ENCODE measurements at places on chromosomes 12 and 14. TPM values are rescaled to one million over a fixed set of nuclear protein-coding genes. Genes with fewer than 3 reads are reported as not detected.

DNA sequence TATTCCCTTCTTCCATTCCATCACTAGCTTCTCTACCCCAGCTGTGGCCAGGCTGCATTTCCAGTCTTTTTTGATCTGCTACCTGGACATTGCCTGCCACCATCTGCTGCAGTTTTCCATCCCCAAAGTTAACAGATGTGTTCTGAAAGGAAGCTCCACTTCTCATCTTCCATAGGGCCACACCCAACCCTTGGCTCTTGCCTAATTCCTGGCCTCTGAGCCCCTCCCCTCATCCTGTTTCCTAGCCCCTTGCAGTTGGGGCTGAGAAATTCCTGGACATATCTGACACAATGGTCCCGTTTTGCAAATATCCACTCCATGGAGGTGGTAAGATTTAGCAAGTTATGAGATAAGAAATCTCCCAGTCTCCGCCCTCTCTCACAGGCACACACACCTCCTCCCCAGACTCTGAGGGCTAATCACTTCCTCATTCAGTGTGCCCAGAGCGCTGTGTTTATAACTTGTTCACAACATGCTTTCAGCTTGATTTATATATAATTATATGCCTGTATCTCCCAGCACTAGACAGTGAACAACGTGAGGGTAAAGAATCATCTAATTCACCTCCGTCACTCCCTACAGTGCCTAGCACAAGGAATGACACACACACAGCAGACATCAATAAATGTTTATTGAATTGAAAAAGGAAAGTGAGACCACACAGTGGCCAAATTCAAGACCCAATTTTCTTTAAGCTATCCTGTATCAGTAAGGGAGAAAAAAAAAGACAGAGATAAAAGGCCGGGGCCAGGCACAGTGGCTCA, 13.4 kb downstream of the SMUG1 start:
- DNase-seq: no peak

DNA sequence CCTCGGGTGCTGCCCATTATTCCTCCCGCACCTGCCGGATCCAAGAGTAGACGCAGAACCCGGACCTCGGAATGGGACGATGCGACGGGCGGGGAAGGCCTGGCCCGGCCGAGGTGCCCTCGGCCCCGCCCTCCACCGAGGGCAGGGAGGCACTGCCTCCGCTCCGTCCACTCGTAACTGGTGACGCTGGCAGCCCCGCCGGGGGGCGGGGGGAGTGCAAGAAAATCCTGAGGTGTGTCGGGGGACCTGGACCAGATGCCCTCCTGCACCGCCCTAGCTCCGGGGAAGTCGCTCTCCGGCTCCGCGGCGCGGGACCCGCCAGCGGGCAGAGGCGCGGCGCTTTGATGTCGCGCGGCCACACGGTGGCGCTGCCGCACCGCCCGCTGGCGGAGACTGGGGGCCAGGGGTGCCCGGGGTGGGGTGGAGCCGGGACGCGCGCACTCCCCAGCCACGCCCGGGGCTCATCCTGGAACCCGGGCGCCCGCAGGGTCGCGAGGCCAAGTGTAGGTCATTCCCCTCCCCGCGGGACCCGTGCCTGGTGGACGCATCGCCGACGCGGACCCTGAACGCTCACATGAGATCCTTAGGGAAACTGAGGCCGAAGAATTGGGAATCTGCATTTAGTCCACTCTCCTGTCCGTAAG, 202.8 kb downstream of the TTC8 start:
- DNase-seq: peak; percentile 69

GRCh38 chr12:75951399-75952278, 79.9 kb downstream of the PHLDA1 start:
- DNase-seq: peak; percentile 60

GRCh38 chr14:93002851-93003298, 79.9 kb downstream of the CHGA start:
- no peak for DNase-seq

DNA sequence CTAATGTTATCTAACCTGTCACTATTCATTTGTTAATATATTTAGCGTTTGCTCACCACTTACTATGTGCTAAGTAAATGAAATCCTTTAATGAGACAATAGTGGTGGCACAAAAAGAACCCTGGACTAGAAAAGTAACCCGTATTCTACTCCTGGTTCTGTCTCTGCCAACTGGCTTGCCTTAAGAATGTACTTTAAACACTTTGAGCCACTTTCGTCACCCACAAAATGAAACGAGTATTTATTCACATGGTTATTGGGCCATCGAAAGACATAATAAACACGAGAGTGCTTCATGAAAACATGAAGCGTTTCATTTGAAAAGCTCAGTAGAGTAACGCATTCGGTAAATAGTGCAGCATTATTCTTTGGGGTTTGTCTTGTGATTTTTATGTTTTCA, 254.7 kb downstream of the EGLN3 start:
- no peak for DNase-seq

GRCh38 chr12:47805417-47805816, 14.3 kb downstream of the HDAC7 start:
- DNase-seq: peak; percentile 24

GRCh38 chr12:125683748-125684381, 618.6 kb downstream of the AACS start:
- no peak for DNase-seq

DNA sequence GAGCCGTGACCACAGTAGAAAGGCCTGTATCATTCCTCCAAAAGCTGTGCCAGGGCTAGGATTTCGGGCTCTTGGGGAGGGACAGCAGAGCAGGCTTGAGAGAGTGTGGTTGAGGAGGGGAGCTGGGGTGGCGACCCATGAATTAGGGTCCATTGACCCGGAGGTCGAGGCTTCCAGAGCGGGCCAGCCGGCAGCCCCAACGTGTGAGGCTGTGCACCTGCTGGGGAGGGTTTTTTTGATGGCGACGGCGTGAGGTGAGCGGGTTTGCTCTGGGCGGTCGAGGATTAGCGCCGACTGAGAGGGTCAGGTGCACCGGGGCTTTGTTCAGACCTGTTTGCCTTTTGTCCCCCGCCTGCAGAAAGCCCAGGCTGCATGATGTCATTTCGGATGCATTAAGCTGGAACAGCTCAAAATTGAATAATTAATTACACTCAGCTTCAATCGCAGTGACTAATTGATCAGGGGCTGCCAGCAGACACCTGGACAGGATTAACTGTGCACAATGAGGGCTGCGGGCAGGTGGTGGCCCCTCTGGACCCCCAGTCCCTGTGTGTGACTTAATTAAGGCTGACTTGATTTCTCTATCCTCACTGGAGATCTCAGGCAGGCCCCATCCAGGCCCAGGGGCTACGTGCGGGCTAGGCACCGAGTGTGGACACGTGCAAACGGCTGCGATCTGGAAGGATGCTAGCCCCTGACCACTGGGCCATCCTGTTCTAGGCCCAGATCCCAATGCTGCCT, 42.1 kb upstream of the MEG3 start:
- no peak for DNase-seq

DNA sequence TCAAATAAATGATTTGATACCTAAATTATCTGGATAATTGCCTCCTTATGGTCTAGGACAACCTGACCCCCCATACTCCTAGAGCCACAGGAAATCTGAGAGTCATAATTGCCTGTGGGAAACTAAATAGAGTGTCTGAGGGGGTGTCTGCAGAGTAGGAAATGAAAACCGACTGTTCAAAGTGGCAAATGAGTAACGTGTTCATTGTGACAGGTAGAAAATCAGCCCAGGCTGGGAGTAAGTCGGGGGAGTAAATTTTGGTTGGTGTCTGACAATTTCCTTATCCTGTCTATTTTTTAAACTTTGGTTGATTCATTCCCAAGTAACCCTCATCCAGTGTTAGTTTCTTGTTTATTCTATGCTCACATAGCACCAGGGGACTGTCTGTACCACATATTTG, 51.6 kb upstream of the HOXC13 start:
- DNase-seq: no peak

DNA sequence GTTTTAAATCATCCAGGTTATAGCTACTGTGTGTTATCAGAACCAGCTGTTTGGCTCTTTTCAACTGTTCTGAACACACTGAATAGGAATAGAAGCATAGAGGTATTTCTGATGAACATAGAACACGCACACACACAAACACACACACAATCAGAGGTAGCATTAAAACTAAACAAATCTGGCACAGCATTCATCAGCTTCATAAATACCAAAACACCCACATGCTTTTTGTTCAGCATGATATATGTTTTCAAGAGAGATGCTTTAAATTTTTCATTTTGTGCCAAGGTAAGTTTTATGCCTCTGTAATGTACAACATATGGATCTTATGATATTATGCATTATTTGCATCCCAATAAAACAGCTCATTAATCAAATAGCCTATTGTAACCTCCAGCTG, 208.6 kb downstream of the GALC start:
- DNase-seq: no peak

DNA sequence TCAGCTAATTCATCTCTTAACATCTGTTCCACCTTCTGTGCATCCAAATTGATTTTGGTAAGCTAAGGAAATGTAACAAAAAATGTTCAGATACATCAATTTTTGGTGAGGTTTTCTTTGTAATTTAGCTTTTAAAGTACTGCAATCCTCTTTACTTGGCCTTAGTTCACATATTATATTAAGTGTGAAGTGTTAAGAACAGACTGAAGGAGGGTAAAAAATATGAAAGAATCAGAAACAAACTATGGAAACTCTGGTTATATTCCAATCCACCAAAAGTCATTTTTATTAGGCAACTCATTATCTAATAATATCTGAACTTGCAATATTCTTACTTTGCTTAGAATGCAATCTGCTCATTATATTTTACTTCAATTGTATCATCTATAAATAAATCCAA, 49.1 kb downstream of the CEP290 start:
- DNase-seq: no peak

GRCh38 chr12:53670308-53670707, 5.6 kb downstream of the ATP5MC2 start:
- DNase-seq: no peak

DNA sequence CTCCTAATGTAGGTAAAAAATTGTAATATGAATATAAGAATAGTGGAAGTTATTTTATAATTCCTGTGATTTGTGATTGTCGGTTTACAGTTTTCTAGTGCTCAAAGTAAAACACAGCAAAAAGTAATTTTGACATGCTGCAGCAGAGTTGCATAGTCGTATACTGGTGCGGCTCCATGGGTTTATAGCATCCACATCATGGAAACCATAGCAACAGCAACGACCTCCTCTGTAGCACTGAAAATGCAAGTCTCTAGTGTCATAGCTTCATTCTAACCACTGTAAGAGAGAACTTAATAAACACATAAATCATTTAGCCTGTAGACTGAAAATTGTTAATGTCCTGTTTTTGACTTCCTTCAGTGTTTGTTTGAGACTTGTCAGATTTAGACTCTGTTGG, 574.3 kb downstream of the KCNH5 start:
- no peak for DNase-seq

DNA sequence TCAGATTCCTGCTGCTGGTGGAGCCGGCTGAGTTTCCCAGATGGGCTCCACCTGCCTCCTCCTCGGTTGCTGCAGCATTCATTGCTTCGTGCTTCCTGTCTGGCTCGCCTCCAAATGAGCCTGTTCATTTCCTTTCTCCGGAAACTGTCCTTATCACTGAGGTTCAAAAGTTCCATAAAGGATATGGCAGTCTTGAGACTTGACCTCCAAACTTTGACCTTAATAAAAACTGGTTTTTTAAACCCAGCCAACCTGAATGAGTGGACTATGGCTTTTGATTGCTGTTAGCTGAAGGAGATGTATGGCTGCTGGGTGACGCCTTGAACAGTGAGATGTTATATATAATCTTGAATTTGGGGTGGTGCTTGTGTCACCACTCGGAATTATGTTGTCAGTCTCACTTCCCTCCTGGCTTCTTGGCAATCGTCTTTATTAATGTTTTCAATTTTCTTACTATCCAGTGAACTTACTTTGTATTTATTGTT, 62.7 kb downstream of the RASSF3 start:
- no peak for DNase-seq

GRCh38 chr12:6688543-6688998, 604 bp downstream of the ZNF384 start:
- peak; percentile 37 for DNase-seq

GRCh38 chr12:14803011-14803829, at the start of the genes C12orf60 and WBP11:
Gene C12orf60 (plus strand): TSS chr12:14803670. CDS start chr12:14822936, 19,266 bp downstream.
Gene WBP11 (minus strand): TSS chr12:14803478. CDS start chr12:14801383, 2,095 bp downstream.
- peak; percentile 99 for DNase-seq

- no peak for DNase-seq
These were observed 12.4 kb downstream of the KRT71 start for GRCh38 chr12:52540531-52540930.

DNA sequence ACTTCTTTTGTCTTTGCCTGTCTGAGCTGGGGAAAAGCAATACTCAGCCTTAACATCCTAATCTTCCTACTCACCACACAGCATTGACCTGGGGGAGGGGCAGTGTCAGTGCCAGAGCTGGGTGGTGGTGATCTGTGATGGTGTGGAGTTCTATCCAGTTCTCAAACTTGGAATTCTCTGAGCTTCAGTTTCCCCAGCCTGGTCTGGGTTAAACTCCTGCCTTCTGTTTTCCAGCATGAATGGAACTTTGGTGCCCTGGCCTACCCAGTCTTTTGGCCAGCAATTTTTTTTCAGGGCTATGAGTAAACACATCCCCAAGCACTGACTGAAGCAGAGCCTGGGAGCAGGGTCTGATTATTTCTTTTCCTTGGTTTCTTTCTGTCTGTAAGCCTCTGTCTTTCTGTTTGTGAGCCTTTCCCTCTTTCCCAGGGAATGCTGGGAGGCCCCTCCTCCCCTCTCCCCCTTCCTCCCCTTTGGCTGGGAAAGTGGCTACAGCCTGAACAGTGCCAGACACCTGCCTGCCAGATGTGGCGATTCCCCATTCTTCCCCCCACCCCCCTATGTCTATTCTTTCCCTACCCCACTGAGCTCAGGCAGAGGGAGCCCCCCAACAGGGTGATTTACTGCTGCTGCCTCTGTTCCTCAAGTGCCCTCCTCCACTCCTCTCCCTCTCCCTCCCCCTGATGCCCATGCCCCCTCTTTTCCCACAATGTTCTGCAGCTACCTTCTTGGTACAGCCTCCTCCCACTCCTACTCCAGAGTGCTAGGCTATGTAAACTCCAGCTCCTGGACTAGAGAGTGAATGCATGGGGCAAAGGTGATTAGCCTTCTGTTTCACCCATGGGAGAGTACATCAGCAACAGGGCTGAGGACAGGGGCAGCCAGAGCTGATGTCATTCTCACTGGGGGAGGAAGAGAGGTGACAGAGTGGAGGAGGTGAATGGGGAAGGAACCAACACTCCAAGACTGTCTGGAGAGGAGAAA, 11.1 kb downstream of the GPR84 start:
- DNase-seq: peak; percentile 74

DNA sequence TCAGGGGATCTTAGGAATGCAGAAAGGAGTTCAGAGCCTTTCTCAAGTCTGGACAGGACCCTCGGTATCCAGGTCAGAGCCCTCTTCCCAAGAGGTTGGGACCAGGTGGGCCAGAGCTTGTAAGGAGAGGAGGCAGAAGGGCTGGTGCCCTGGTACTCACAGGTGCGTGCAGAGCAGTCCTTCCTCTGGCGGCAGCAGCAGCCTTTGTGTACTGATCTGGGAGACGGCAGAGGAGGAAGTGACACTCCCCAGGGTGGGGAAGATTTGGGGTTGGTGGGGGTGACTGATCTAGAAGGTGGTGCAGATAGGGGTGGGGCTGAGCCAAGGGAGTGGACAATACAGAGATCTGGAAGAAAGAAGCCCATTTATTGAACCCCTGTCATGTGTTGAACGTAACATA, at the start of gene ITGB7:
Gene ITGB7, minus strand, starts transcription at position 210 of the 400 bp plus-strand sequence. CDS start 6,808 bp downstream, outside the sequence.
- no peak for DNase-seq

RNASE3 gene
- polyA plus RNA-seq: not detected

HOXC12 gene
- polyA plus RNA-seq: not detected

LHX5 gene
- polyA plus RNA-seq: not detected

JPH4 gene
- polyA plus RNA-seq: 0.05 TPM

ASCL4 gene
- polyA plus RNA-seq: not detected

KIF5A gene
- 0.15 TPM for polyA plus RNA-seq

SERPINA9 gene
- polyA plus RNA-seq: 0.31 TPM

LALBA gene
- not detected for polyA plus RNA-seq

AMN gene
- polyA plus RNA-seq: not detected
